ENCODE measurements at places on chromosomes 2 and 18.

DNA sequence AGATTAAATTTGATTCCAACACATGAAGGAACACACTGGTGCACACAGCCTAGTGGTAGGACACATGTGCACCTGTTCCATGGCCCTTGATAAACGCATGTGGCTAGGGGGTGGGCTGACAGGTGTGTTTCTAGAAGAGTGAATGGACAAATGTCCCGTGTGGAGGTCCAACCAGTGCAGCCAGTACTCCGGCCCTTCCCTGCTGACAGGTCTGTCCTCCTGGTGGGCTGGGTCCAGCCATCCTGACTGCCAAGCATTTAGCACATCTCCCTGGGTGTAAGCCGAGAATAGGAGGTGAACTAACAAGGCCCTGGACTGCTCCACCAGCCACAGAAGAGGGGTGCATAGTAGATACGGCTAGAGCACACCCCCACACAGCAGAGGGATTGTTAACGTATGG, 258.7 kb upstream of the RAB6C start:
- DNase-seq, result no peak

- no peak for DNase-seq
Observed at GRCh38 chr2:115796078-115796477, 1353.6 kb downstream of the DPP10 start.

DNA sequence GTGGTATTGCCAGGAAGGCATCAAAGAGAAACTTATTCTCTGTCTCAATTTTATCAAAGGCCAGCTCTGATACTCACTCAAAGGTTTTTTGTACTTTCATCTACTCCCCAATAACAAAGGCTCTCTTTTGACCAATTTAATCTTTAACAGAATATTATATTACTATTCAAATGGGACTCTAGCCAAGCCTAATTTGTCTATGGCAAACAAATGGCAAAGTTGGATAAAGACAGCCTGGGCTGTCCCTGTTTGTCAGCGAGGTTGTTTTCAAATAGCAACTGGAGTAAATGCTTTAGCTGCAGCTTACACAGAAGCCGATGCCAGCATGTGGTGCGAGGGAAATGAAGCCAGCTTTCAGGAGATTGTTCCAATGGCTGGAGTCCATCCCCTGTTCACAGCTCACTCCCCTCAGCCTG, 80.1 kb upstream of the CTNNA2 start:
- DNase-seq, result no peak

GRCh38 chr2:47903781-47904490, 2.4 kb downstream of the FBXO11 start:
- no peak for DNase-seq

DNA sequence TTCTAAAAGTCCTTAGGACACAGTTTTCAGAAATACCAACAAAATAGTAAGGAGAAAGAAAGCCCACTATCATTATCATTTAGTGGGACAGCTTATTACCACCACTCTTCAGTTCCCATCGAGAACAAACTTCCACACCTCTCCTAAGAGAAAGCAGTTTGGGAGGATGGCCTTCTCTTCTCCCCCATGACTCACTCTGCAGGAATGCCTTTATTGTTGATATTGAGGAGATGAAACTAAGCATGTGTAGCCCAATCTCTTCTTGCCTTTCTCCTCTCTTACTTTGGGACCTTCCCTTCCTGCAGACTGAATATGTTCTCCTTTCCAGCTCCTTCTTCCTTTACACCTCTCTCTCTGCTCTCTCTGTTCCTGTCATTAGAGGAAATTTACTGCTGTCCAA, 30.0 kb upstream of the ERMN start:
- peak; percentile 34 for DNase-seq

DNA sequence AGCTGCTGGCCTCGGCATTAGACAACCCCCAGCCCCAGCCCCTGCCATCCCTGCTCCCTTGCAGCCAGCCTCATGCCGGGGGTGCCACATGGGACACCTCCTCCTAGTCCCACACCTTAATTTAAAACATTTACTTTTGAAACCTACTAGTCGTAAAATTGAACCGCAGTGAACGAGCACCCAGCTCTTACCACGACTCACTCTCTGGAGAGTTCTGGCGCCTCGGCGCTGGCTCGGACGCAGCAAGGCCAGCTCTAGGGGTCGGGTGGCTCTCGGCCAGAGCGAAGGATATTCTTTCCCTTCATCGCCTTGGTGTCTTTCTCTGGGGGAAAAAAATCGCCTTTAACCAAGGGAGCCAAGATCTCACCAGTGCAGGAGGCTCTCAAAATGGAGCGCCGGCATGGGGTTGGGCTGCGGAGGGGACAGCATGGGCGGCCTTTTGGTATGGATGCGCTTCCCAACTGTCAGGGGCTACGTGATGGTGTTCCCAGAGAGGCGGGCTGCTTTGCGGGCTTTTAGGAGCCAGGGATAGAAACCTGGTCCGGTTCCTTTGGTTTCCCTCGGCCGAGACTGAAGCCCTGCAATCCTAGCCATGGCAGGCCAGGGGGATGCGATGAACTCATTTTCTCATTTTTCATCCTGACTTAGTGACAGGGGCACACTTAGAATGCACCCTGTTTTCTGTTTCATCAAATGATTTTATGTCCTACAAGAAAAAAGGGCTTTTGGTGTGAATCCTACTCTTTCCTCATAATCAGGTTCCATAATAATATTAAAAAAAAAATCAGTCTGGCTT, 2.0 kb downstream of the HPCAL1 start:
- no peak for DNase-seq

DNA sequence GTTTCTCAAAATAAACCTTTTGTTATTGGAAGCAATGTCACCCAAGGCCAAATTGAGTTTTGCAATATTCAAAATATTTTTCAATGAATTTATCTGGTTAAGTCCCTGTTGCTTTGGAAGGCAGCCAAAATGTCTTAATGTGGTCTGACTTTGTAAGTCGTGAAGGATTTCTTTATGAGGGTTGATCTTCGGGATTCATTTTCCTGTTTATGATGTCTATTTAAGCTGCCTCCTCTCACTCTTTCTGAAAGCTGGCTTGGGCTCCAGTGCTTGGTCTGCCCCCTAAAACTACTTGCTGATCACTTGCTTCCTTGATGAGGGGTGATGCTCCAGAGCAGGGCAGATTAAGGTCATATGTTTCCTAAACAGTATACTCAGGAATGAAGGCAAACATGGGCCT, 141.1 kb downstream of the ANTXR1 start:
- DNase-seq, result peak; percentile 53

GRCh38 chr2:14524041-14524802, 108.3 kb upstream of the LRATD1 start:
- DNase-seq, result peak; percentile 44

DNA sequence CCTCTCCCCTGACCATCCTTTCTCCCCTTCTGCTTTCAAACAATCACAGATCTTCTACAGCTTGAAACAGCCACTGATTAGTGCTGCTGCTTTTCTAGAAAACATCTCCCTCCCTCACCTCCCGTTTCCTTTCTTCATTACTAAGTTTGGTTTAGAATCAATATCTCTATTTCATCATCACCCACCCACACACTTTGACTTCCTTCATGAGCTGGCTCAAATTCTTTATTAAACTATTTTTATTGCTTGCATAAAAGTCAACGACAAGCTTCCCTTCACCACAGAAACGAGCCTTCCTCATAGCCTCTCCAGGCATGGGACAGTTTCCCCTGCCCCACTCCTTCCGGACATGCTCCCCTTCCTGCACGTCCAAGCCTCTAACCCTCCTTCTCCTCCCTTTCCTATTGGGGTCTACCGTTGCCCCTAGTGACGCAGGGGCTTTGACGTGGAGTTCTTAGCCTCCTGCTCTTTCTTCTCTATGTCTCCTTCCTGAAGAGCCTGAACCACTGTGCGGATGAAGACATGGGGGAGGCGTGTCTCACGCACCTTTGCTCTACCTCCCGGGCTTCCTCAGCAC, 172.0 kb downstream of the AFF3 start:
- DNase-seq, result no peak

DNA sequence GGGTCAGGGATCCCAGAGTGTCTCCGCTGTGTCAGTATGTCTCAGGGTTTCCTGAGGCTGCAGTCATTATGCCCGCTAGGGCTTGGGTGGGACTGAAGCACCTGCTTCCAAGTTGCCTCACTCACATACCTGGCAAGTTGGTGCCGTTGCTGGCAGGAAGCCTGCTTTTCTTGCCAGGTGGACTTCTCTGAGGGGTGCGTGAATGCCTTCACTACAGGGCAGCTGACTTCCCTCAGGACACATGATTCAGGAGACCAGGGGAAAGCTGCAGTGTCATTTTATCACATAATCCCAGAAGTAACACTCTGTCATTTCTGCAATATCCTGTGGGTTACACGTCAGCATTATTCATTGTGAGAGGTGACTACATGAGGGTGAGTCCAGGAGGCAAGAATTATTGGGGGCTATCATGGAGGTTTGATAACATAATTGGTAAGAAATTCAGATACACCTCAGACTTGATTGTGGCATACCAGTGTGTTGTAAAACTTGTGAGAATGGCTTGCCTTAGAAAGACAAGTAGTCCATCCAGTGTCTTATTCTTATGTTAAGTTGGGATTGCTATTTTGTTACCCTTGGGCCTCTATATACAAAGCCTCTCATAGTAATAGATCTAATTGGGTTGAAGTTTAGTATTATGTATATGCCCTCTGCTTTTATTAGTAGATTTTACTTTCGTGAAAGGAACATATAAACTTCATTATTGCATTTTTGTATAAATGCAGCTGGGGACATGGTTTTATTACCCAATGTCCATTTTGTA, 44.1 kb downstream of the NEDD4L start:
- no peak for DNase-seq

DNA sequence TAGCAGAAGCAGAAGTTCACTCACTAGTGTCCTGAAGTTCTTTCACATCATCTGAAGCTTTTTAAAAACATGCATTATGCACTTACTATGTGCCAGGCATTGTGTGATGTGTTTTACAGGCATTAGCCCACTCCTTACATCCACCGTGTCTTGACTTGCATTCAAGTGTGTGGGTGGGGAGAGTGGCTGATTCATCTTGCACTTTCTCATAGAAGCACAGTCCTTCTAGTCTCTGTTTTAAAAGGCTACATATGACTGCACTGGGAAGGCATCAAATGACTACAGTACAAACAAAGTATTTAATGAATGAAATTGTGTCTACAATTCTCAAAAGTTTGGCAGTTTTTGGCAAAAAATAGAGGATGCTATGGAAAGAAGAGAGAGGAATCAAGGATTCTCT, 21.6 kb upstream of the DSC3 start:
- no peak for DNase-seq

- no peak for DNase-seq
Observed at GRCh38 chr18:69032009-69032408, 234.1 kb downstream of the CCDC102B start.

GRCh38 chr2:176755537-176756135, 457.0 kb upstream of the HNRNPA3 start:
- DNase-seq, result no peak

DNA sequence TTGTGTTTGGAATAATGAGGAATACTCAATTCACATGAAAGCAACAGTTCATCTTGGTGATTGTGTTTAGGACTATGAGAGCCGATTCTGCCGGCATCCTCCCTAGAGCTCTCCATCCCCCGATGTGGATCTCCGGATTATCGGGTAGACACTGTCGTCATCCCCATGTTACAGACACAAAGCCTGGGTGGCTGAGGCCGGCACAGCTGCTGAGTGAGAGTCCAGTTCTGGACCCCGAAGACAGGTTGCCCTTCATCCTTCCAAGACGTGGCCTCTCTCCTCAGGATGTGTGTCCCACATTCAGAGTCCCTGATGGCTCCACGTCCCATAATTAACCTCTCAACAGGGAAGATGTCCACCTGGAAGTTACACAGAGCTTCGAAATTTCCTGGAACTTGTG, 129.3 kb downstream of the HDAC4 start:
- DNase-seq, result no peak

GRCh38 chr2:32009516-32010256, 1.1 kb downstream of the MEMO1 start:
- DNase-seq, result peak; percentile 27

GRCh38 chr2:232146294-232146693, 184.8 kb downstream of the DIS3L2 start:
- peak; percentile 36 for DNase-seq

- DNase-seq, result no peak
Observed at GRCh38 chr2:17136231-17136630, 382.0 kb downstream of the RAD51AP2 start.

DNA sequence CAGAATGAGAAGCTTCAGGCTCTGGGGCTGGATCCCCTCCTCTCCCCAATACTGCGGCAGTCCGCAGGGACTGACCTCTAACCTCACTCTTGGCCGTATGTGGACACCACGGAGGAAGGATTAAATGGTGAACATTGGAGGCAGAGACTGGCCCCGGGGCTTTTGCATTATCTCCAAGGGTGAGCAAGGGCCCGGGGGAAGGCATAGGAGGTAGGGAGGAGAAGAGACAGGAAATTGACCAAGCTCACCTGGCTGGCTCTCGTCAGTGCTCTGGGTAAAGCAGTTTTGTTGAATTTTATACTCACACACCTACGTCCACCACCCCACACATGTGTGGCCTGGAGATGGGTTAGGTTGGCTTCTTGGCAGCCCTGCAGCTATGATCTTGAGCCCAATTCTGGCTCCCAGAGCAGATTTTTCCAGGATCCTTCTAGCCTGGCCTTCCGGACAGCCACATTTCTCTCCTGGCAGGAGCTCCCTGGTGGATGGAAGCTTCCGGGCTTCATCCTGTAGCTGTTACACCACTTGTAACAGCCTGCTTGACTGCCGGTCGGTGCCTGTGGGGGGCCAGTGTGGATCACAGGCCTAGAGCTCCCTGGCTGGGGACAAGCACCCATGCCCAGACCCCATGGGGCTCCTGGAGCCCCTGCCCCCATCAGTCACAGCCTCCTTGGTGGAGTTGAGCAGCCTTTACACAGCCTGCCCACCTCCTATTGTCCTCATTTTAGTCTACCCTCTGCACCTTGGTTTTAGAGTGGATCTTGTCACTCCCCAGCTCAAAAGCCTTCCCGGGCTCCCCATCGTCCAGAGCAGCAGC, 7.6 kb downstream of the ITM2C start:
- DNase-seq, result no peak

- DNase-seq, result no peak
Observed at GRCh38 chr2:98476192-98476868, 31.7 kb downstream of the INPP4A start.

GRCh38 chr2:46779447-46779941, 136.1 kb downstream of the MCFD2 start:
- no peak for DNase-seq

- DNase-seq, result no peak
Observed at GRCh38 chr2:134080386-134081089, 173.3 kb upstream of the MGAT5 start.

- DNase-seq, result no peak
Observed at GRCh38 chr2:68744366-68744912, 9.8 kb downstream of the ARHGAP25 start.

GRCh38 chr2:85718009-85718391, 23.8 kb downstream of the GNLY start:
- no peak for DNase-seq

- no peak for DNase-seq
Observed at GRCh38 chr2:227351639-227352038, 26.6 kb downstream of the MFF start.

DNA sequence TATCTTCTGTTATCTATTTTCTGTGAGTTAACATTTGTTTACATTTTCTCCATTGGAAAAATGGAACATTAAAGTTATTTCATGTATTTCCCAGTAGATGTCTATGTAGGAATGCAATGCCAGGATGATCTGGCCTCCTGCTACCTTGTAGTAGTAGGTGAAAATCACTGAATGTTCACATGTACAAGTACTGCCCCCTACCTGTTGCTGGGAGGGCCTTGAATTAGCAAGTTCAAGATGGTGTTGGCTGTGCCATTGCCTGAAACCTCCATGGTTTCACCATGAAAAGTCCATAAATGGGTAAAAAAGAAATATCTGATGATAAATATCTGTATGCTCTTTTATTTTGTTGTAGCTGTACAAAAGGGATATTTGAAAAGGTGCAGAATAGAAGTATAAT, 30.7 kb downstream of the XRCC5 start:
- DNase-seq, result no peak
